Stimulated activated CD8-positive, alpha-beta memory T cell treated with anti-CD3 and anti-CD28 coated beads, Interleukin-4, amount 100 ng/mL, for 1 hour (primary cell): ENCODE measurements at places on chromosomes 7 and 10.

- no peak for DNase-seq
Measured at GRCh38 chr10:11835061-11835460, 11.9 kb downstream of the PROSER2 start.

GRCh38 chr7:18177815-18178660, 150.4 kb upstream of the PRPS1L1 start:
- no peak for DNase-seq

- no peak for DNase-seq
Measured at GRCh38 chr7:5495581-5496375, 72.1 kb upstream of the TNRC18 start.

GRCh38 chr7:27172823-27173510, 1.2 kb downstream of the HOXA10 start:
- no peak for DNase-seq

DNA sequence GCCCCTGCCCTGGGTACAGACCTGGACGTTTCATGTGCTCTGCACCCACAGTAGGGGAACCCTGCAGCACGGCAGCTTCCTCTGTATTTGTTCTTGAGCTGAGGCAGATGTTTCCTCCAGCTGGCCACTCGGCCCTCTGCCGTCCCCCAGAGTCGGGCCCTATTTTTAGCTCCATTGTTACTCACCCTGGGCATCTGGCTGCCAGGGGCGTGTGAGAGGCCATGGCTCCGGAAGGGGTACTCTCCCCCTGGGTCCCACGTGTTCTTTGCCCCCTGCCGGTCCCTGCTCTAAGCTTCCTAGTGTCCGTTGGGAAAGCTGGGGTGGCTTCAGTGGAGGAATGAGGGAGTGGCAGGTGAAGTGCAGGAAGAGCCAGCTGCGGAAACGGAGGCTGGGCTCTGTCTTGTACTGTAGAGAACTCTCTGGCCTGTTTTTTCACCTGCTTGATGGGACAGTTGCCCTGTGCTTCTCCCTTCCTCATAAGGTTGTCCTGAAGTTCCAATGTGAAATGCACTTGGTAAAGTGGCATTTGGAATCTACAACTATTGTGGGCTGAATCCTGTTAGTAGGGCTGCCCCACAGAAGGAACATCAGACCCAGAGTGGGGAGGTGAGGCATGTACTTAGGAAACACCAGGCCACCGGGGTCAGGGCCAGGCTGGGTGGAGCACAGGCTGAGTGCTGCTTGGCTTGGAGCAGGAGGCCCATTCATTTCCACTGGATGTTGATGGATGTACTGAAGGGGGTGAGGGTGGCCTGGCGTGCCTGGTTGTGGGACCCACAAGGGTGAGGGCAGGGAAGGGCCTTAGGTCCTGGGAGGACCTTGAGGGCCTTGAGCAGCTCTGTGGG, 30.6 kb downstream of the PALD1 start:
- DNase-seq, result no peak

GRCh38 chr10:128087884-128088709, 38.1 kb downstream of the MKI67 start:
- no peak for DNase-seq
